ENCODE measurements at places on chromosomes 1 and 21.

DNA sequence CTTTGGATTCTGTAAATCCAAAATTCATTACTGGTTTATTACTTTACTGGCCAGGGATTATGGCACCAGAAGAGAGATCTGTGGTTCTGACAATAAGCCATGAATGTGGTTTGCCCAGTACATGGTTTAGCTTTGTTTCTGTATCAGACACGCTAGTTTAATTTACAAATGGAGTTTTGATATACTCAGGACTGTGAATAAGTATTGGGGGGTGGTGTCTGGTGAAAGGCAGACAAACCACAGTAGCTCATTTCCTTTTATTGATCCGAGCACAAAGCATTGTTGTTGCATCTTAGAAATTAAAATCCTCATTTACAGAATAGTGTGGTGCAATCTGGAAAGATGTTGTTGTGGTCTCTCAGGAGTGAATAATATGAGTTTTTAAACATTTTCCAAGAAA, 96.0 kb downstream of the ST6GALNAC3 start:
- DNase-seq, result no peak

GRCh38 chr1:243447347-243447746, 191.5 kb downstream of the SDCCAG8 start:
- DNase-seq, result peak; percentile 42

GRCh38 chr1:185594786-185595410, 139.3 kb upstream of the HMCN1 start:
- no peak for DNase-seq

DNA sequence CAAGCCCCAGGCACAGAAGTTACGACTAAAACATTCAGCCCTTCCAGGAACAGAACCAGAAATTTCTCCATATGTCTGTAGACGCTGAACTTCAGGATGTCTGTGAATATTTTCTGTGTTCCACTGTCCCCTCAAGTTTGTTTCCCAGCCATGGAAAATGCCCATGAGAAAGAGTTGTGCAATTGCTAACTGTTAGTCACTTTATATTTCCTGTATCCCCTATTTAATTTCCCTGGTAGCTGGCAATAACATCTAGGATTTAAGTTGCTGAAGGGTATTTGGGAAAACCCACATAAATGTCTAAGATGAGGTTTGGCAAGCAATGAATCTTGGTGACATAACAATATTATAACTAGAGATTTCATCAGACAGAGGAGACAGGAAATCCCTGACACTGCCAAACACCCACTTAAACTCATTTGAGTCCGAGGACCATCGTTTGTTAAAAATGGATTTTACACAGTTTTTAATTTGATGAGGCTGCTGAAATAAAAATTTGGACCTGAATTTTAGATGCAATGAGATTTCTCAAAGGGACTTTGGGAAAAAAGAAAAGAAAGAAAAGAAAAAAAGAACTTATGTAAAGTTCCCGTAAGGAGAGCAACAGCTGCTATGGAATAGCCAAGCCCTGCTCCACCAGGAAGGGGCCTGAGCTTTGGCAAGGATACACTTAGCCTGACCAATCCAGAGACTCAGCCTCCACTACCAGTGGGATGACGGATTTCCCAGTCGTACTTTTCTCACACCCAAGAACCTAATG, 21.8 kb upstream of the ERRFI1 start:
- DNase-seq, result peak; percentile 95

DNA sequence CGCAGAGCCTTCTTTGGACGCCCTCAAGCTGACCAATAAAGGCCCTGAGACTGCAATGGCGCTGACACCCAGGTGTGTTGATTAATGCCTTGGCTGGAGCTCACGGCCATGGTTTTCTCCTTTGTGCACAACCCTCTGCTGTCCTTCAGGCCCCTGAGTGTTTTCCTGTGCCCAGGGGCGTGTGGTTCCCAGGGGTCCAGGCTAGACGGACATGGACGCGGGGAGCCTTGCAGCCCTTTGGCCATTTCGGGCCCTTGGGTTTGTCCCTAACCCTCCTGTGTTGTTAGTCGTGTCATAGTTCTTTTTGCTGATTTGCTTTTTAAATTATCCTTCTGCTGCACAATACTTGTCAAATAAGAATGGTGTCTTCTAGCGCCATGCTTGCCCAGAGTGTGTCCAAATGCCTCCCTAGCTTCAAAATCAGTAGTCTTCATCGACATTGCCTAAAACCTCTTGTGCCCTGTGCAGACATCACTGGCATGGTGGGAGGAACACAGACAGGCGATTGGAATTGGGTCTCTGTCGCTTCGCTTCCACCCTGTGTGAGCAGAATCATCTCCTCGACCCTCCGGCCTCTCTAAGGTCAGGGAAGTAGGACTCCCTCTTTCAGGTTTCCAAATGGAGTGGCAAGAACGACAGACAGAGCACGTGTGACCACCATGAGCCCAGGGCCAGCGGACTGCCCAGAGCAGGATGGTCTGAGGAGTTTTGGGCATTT, 1.9 kb downstream of the KRTAP10-4 start:
- DNase-seq, result no peak

DNA sequence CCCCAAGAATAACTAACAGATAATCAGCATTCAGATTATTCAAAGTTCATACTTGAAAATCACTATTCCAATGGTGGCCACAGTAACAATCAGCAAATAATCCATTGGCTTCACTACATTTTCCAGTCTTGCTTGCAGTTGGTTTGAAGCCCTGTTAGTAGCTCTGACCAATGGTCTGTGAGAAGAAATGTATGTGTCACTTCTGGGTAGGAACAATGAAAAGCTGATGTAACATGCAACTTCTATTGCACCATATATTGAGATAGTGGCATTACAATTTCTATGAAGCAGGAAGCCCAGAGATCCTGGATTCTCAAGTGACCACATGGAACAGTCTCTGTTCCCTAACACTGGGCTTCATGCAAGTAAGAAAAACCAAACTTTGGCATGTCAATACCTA, 250.9 kb upstream of the DAB1 start:
- DNase-seq, result peak; percentile 38

GRCh38 chr1:75502776-75503175, 108.1 kb downstream of the SLC44A5 start:
- no peak for DNase-seq

DNA sequence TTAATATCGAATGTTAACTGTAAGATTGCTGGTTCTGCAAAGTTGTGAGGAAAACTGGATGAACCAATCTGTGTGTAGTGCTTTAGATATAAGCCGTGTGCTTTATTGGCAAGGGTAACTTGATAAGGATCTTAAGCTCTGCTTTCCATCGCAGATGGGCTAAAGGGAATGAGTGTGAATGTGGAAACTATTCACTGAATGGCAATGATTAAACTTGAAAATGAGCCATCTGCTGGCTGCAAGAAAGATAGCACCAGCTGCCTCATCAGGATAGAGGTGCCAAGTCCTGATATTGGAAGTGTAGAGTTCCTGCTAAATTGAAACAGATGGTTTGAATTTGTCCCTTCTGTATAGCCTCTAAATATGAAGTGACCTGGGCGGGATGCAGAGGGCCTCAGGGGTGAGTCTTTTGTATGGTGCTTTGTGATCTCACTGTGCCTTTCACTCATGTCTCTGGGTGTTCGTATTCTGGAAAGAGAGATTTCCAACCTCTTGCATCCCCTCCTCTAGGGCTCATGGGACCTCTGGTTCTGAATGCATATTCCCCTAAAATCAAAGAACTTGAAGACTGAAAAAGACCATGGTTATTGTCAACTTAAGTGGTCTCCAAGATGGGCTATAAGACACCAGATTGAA, 9.2 kb downstream of the FCRL3 start:
- peak; percentile 21 for DNase-seq

DNA sequence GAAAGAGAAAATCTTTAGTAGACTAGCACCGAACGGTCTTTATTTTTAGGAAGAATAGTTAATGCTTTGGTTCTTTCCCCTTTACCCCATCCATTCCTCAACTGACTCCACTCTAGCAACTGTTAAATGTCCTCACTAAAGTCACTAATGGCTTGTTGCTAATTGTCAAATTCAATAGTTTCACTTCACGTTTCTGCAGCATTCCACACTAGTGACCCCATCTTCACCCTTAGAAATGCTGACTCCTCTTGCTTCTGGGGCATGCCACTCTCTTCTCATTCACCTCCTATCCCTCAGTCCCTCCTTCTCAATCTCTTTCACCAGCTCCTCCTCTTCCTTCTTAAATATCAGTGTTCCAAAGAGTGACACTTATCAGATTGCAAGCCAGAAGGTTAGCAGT, 19.4 kb upstream of the CADM3 start:
- no peak for DNase-seq
